ENCODE measurements at places on chromosomes 2 and 18. TPM values are rescaled to one million over a fixed set of nuclear protein-coding genes. Genes with fewer than 3 reads are reported as not detected.

The L3MBTL4 gene
- 4.8 TPM for total RNA-seq

The FAM110C gene
- total RNA-seq = 44.3 TPM

The LMAN1 gene
- total RNA-seq = 36.1 TPM

The SERPINB3 gene
- 879 TPM for total RNA-seq

The ICA1L gene
- total RNA-seq = 1.5 TPM

The C2orf80 gene
- not detected for total RNA-seq

The INSIG2 gene
- 6.8 TPM for total RNA-seq

Data from esophagus mucosa (tissue), 1 donor.